ENCODE measurements at places on chromosomes 7 and 10. TPM values are rescaled to one million over a fixed set of nuclear protein-coding genes. Genes with fewer than 3 reads are reported as not detected.

- DNase-seq, result no peak
These were observed 84.3 kb upstream of the MTPN start for GRCh38 chr7:136061433-136061832.

DNA sequence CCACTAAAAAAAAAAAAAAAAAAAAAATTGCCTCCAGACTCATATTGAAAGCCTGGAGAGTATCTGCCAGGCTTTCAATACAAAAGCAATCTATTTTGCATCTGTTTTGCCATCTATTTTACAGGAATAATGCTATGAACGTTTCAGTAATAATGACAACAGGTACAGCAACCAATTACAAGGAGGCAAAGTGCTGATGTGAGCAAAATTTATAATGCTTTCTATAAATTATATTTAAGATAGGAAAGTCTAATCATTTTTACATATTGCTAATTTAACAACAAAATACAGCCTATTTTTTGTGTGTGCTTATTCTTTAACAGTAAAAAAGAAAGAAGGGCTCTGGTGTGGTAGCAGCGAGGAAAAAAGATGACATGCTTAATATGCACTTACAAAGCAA, 10.0 kb downstream of the WDR91 start:
- no peak for DNase-seq

GRCh38 chr10:62735464-62736167, 68.9 kb upstream of the ADO start:
- DNase-seq, result peak; percentile 69

The INPP5A gene
- 22.8 TPM for total RNA-seq

DNA sequence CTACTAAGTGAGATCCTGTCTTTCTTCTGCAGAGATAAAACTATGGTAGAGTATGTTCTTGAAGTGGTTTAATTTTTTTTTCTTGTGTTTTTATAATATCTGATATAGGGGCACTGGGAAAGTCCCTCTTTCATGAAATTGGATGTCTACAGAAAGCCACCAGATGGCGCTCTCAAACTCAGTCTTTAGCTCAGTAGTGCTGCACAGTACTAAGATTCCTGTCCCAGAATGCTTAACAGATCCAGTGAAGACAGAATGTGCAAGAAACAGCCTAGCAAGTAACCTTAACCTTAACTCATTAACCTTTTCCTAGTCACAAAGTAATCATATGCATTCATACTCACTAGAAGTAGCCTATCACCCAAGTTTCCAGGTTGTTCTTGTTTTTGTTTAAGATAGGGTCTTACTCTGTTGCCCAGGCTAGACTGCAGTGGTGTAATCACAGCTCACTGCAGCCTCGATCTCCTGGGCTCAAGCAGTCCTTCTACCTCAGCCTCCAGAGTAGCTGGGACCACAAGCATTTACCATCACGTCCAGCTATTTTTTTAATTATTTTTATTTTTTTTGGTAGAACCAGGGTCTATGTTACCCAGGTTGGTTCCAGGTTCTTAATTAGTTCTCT, 56.7 kb downstream of the IDE start:
- DNase-seq, result peak; percentile 66

The UNC5B gene
- 36.6 TPM for total RNA-seq

DNA sequence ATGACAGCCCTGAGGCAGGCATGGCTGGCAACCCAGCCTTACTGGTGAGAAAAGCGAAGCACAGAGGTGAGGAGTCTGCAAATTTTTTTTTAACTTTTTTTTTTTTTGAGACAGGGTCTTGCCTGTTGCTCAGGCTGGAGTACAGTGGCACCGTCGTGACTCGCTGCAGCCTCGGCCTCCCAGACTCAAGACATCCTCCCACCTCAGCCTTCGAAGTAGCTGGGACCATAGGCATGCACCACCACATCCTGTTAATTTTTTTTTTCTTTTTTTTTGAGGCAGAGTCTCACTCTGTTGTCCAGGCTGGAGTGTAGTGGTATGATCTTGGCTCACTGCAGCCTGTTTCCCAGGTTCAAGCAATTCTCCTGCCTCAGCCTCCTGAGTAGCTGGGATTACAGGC, 35.1 kb upstream of the DLG5 start:
- DNase-seq, result no peak

DNA sequence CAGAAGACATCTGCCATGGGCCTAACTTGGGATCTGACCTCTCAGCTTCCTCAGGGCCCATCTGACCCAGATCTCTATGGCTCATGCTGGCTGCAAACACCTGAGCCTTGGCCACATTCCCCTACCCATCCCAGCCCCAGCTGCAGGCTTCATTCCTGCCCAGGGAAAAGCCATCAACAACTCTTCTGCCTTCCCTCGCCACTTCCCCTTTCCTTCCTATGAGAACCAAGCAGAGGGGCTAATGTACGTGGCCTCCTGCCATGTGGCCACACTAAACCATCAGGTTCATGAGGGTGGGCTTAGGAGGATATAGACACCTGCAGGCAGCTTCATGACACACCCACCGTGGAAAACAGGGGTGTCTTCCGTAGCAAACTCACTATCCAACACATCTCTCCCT, 312.2 kb downstream of the GALNT17 start:
- DNase-seq, result no peak

- no peak for DNase-seq
These were observed 610.0 kb upstream of the MBL2 start for GRCh38 chr10:53382543-53382942.

The GPR15LG gene
- 0.53 TPM for total RNA-seq

- no peak for DNase-seq
These were observed 114.7 kb downstream of the ETV1 start for GRCh38 chr7:13874783-13875182.

DNA sequence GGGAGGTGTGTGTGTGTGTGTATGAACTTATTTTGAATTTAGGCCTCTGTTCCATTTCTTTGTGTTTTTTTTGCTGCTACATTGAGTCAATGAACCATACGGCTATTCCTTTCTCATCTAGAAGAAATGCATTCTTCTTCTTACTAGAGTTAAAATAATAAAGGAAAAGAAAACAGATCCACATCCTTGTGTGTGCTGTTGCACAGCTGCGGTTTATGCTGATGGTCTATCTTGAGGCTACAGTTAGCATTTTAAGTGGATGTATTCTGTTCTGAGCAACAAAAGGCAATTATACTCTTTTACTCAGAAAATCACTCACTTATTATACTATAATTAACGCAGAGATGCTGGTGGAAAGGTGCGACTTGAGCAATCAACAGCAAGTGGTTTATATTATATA, 615.0 kb upstream of the MBL2 start:
- no peak for DNase-seq

GRCh38 chr10:14554491-14555205, 220.0 kb downstream of the FAM107B start:
- DNase-seq, result peak; percentile 89

The BBS9 gene
- total RNA-seq, result 4.5 TPM

The AGR2 gene
- 163 TPM for total RNA-seq

The SEPTIN14 gene
- total RNA-seq, result not detected
